ENCODE measurements at places on chromosomes 6 and 20.

DNA sequence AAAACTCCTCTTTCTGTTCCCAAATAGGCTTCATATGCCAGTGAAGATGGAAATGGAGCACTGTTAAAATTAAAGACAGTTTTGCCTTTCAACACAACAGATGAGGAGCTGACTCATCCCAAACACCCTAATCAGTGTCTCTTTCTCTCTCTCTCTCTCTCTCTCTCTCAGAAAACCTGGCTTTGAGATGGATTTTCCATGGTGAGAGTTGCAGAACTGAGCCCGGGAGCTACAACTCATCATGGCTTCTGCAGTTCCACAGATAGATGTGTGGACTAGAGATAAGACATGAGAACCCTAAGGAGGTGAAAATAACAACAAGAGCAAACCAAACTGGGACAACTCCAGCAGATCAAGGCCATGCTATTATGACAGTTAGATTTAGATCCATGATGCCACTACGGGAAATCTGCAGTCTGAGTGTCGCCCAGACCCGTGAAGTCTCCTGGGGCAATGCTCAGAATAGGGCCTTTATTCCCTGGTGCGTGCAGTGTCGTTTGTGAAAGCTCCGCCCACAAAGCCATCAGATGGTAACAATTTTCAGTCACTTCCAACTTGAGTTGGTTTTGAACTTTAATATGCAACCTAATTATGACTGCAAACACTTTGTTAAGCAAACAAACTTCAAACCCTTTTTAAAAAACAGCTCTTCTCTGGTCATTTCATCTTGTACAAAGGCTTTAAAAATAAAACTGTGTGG, 338.2 kb upstream of the PREP start:
- DNase-seq, result no peak

DNA sequence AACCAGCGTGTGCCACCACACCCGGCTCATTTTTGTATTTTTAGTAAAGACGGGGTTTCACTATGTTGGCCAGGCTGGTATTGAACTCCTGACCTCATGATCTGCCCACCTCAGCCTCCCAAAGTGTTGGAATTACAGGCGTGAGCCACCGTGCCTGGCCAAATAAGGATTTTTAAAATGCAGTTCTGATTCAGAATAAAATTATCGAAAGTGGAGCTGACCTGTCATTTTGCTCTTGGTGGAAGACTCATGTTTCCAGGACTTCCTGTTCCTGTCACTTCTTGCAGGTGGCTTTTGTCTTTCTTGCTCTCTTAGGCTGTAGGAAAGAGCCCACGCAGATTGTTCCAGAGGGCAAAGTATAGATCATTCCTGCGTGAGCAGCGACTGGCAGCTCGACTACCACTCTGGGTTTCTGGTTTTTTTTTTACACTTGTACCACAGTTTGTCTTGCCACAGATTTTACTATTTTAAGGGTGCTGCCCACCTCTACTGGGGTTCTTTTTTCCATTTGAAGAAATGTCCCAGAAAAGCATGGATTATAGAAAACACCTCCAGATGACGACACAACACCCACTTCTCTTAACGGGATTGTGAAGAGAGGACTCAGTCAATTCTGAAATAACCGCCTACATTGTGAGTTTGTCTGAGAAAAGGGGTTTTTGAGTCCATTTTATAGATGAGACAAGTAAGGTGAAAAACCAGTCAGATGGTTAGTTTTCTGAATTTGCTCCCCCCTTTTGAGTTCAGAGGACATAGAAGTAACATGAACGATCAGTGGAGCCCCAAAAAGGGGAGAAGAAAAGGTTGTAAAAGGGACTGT, 7.5 kb downstream of the JARID2 start:
- DNase-seq, result no peak

DNA sequence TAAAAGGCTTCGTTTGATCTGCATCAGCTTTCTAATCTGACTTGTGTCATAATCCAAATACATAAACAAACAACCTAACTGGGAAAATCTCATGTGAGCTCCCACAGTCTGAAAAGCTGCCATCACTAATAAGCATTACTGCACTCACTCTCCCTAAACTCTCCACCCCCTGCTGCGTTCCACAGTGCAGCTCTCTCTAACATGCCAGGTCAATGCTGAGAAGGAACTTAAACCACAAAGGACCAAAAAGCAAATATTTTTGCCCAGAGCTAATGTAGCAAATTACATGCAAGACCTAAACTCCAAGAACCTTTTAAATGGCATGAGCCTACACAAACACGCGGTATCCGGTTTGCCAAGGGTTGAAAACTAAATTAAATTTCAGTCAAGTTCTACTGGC, 542.3 kb upstream of the JARID2 start:
- no peak for DNase-seq

DNA sequence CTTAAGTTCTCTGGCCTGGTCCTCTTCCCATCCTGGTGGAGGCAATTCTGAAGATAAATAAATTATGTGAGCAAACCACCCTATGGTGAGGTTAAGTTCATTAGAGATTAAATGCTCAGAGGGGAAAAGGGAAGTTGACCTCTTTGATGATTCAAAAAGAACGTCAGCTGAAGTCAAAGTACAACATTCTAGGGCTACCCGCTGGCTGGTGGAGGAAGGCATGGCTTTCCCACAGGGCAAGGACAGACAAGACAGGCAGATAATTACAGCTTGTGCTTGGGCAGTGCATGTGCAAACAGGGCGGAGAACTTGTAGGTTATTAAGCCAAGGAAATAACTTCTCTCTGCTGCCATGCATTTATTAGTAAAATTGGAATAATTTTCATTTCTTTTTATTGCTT, 91.0 kb upstream of the SLC24A3 start:
- no peak for DNase-seq

DNA sequence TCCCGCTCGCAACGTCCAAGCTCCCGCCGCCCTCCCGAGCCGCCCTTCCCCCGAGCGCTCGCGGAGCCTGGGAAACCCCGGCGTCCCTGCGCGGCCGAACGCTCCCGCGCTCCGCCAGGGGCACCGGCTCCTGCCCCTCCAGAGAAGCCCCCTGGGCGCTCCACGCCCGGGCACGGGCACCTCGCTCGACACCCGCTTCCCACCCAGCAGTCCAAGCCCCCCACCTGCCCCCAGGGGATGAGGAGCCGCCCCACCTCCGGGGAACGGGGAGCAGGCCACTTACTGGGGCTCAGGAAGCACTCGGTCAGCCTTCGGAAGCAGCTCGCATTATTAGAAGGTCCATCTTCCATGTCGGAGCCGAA, 1.4 kb downstream of the PDE10A start:
- DNase-seq, result no peak

DNA sequence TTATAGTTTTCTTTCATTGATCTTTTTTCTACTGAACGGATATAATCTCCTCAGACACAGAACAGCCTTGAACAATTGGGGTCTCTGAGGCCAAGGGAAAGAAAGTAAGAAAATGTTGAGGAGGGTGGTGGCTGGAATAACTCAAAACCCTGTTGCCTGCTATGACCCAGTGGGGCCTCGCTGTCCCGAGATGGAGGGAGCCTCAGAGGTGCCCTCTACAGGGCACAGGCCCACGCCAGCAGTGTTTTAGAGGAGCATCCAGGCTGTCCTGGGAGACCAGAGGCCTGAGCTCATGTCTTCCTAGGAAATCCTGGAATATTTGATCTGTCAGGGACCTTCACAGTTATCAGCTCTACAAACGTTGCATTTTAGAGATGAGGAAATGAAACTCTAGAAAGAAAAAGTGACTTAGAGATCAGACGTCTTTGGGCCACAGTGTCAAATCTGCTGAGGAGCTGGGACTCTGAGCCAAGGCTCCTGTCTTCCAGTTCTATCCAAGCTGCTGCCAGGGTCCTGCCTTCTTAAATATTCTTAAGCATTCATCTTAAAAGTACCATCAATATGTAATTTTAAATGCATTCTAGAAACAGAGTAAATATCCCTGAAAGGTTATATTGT, 26.3 kb downstream of the ALDH5A1 start:
- no peak for DNase-seq

- DNase-seq, result peak; percentile 43
Observed at GRCh38 chr6:140957386-140957785, 1175.3 kb upstream of the GJE1 start.

DNA sequence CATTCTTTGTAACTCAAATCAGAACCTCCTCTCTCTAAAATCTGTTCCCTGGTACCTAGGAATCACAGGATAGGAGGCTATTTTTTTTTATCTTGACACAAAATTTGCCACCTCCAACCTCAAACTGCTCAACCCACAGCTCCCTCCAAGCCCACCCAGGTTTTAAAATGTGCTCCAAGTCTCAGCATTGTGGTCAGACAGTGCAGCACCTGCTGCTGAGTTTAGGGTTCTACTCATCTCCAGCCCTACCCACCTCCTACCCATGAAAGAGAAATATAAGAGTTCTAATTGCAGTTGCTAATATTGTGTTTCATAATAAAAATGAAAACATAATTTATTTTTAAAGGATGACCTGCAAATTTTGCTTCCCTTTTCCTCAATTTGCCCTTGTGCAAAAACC, 496.5 kb downstream of the MAFB start:
- DNase-seq, result no peak

GRCh38 chr6:129686941-129687627, 22.9 kb downstream of the ARHGAP18 start:
- DNase-seq, result no peak

DNA sequence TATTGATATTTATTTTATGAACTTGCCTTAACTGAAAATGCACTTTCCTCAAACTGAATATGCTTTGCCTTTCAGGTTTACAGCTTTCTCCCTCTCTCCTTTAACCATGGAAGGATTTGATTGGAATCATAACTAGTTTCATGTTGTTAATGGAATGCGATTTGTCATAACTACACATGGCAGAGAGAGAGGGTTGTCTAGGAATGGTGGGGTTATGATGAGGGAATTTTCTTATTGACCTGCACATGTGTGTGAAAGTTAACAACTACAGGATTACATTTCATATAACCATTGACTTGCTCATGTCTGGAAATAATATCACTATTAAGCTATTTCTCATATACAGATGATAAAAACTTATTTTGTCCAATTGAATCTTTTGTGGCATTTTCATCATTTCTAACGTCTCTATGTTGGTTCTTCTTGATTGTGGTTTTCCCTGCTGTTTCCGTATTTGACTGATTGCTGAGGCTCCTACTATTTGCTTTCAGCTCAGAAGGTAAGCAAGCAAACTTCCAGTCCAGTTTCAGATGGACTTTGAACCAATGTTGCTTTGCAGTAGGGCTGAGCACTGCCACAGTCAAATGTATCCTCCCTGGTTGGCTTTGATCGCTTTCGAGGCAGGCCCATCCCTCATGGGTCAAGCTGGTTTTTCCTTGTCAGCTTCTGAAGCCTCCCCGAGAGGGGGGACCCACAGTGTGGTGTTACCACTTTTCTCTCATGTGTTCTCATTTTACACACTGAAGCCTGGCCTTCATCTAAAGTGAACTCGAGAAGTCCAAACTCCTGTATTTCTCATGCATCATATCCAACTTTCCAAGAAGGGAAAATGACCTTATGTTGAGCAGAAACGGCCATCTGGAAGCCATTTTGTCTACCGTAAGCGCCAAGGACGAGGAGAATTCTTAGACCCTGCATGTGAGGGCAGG, 7.6 kb upstream of the CCN2 start:
- DNase-seq, result no peak

- no peak for DNase-seq
Observed at GRCh38 chr6:154249499-154250298, 106.9 kb downstream of the IPCEF1 start.

GRCh38 chr6:27599859-27600532, 127.1 kb upstream of the ZNF184 start:
- no peak for DNase-seq

- DNase-seq, result no peak
Observed at GRCh38 chr20:34396408-34396807, 33.3 kb downstream of the ITCH start.

- DNase-seq, result no peak
Observed at GRCh38 chr6:81553216-81553615, 199.3 kb downstream of the TENT5A start.

DNA sequence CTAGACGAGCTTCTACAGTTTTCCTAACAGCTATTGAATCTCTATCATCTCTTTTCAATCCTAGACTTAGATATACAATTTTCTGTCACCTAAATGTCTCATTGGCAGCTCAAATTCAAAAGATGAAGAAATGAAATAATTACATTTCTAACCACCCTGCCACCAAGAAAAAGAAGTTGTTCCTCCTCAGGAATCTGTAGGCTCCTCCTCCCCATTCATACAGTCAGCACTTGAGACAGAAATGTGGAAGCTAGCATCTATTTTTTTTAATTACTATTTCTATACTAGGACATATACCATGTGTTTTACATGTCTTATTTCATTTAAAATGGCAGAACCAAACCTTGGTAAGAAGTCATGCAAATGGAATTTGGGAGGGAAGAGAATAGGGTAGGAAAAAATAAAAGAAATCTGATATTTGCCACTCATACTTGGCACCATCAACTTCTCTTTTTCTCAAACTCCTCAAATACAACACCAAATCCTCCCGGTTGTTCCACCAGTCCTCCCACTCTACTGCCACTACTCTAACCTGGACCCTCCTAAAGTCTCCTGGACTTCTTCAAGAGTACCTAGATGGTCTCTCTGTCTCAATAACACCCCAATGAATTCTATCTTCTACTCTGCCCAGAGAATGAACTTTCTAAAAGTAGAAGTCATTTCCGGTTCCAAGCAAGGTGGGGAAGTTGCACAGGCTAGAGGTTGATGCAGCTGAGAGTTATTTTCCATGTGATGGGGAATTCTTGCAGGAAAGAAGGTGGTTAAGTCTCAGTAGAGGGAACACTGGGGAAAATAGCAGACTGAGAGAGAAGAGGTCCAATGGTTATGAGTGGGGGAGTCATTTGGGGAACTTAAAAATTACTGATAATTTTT, 54.1 kb downstream of the ATXN1 start:
- DNase-seq, result no peak

DNA sequence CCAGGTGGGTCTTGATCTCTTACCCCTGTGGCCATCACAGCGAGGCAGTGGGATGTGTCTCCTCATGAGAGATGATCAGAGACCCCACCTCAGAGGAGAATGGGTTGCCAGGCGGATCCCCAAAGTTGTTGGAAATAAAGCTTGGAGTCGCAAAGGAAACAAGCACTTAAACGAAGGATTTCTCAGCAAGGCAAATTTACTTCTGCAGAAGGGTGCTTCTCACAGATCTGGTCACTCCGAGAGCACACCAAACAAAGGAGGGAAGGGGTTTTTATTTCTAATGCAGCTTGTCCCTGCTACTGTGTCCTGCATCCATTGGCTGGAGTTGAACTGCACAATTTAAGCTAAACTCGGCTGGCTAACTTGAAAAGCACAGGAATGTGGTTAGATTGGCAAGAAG, 466.6 kb upstream of the EYS start:
- no peak for DNase-seq

DNA sequence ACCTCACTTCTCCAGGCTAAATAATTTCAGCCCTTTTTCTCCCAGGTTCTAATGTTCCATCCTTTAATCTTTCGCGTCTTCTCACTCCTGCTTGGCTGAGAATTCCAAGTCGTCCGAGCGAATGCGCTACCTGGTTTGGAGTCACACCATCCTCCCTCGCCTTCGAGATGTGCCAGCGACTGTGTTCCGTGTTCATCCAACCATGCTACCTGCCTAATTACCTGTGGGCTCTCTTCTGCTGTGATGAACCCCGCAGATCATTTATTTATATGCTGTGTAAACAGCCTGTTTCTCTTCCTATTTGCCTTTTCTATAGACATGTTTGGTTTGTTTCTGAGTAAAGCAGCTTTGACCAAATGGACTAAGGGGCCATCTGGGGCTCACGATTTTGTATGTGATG, 83.5 kb upstream of the TMEM181 start:
- DNase-seq, result no peak

- no peak for DNase-seq
Observed at GRCh38 chr20:53897884-53898555, 172.4 kb downstream of the BCAS1 start.

GRCh38 chr6:84546427-84546914, 217.9 kb downstream of the TBX18 start:
- DNase-seq, result no peak
